Metanephros (tissue), 2 donors: ENCODE measurements at places on chromosomes 1 and 21. TPM values are rescaled to one million over a fixed set of nuclear protein-coding genes. Genes with fewer than 3 reads are reported as not detected.

Gene RHCE
- 4.9 TPM for total RNA-seq

Gene LHX8
- not detected for total RNA-seq

Gene DCDC2B
- not detected for total RNA-seq

Gene CD48
- 5.5 TPM for total RNA-seq

Gene FAM131C
- total RNA-seq, result 1.7 TPM

Gene CXADR
- 51.1 TPM for total RNA-seq

Gene OPRD1
- total RNA-seq, result 0.23 TPM

Gene PIGR
- 7.6 TPM for total RNA-seq

Gene RGSL1
- total RNA-seq, result not detected

Gene AK5
- total RNA-seq, result 3.6 TPM

Gene HES5
- total RNA-seq, result 4.1 TPM

Gene LCE1F
- total RNA-seq, result not detected

Gene FCRL2
- 0.18 TPM for total RNA-seq

Gene UBXN10
- total RNA-seq, result 5.3 TPM

Gene ADAMTSL4
- total RNA-seq, result 28.2 TPM

Gene DNAJC28
- total RNA-seq, result 2.2 TPM

Gene CLCA1
- not detected for total RNA-seq

Gene TRIM63
- total RNA-seq, result 9.4 TPM

Gene TINAGL1
- 96.1 TPM for total RNA-seq

Gene LIPI
- not detected for total RNA-seq

Gene TTC34
- total RNA-seq, result 0.29 TPM

Gene TMEM63A
- 70.2 TPM for total RNA-seq

Gene TMPRSS15
- total RNA-seq, result 0.06 TPM

Gene PLEKHA6
- total RNA-seq, result 43.4 TPM

Gene DISP1
- total RNA-seq, result 13.1 TPM

Gene F5
- total RNA-seq, result 3.0 TPM

Gene TRIM45
- total RNA-seq, result 13.5 TPM

Gene ETNK2
- 16.4 TPM for total RNA-seq

Gene TRPM2
- 3.2 TPM for total RNA-seq

Gene RPTN
- not detected for total RNA-seq

Gene GCSAML
- 0.41 TPM for total RNA-seq

Gene FCER1G
- total RNA-seq, result 21.9 TPM

Gene GPR52
- total RNA-seq, result 3.4 TPM

Gene ADCY10
- total RNA-seq, result 0.18 TPM

Gene FMO1
- 75.4 TPM for total RNA-seq
